ENCODE measurements at places on chromosomes 11 and 22.

- no peak for DNase-seq
Measured at GRCh38 chr11:132445859-132446291, 1075.5 kb downstream of the NTM start.

DNA sequence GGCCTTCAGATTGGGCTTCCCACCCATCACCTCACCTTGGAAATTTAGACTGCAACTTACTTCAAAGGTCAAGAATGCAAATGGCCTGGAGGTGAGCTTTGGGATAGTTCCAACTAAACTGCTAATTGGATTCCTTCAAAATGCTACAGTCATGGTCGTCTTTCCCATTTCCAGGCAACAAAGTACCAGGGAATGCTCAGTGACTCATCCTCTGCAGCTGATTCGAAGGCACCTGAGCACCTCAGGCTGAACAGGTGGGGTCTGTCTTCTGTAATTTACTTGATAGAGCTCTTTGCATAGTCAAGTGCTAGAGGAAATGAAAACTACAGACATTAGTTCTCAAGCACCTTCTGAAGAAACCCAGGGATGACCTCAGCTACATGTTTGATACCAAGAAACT, 20.5 kb upstream of the FSHB start:
- no peak for DNase-seq

DNA sequence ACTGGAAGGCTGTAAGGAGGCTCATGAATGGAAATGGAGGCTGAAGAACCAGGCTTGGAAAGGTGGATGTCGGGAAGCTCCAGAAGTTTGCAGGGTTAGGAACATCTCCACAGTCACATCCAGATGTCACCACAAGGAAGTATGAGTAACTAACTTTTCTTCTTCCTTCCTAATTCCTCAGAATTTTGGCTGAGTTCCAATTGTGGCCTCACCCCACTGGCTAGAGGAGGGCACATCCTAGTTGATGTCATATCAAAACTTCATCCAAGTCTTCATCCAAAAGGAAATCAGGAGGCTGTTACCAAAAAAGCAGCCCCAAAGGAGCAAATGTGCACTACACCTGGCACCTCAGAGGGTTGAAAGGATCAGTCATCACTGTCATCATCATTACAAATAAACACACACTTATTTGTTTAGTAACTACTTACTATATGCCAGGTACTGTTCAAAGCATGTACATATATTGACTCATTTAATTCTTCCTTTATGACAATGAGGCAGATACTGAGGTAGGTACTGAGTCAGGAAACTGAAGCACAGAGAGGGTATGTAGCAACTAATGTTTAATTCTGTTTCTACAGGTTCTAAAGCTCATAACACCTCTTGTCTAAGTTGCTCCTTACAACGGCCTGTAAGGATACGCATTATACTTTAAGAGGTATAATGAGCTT, 7.3 kb upstream of the PTPN5 start:
- no peak for DNase-seq

GRCh38 chr22:40855979-40856512, 393 bp downstream of the ST13 start:
- no peak for DNase-seq

- DNase-seq, result no peak
Measured at GRCh38 chr22:29883775-29884097, 762 bp downstream of the MTMR3 start.

All from GM19239 (cell line).